H1 (cell line): ENCODE measurements at places on chromosomes 6 and 20.

DNA sequence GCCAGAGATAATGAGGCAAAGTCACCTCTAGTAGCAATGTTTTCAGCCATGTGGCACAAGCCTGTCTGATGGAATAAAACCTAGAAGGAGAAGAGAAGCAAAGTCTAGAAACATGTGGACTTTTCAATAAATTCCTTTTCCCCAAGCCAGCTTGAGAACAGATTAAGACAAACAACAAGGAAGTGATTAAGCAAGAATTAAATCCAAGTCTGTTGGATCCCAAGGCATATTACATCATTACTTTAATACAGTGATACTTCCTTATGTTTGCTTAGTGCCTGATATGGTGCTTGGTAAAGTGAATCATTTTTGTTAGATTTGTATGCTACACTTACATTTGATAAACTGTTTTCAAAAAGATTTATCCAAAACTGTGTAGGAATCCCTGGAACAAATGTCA lies 260.3 kb upstream of the FAM83B start:
- no peak for DNase-seq

GRCh38 chr6:5260111-5260620 lies 584 bp downstream of the LYRM4 start:
- no peak for DNase-seq

DNA sequence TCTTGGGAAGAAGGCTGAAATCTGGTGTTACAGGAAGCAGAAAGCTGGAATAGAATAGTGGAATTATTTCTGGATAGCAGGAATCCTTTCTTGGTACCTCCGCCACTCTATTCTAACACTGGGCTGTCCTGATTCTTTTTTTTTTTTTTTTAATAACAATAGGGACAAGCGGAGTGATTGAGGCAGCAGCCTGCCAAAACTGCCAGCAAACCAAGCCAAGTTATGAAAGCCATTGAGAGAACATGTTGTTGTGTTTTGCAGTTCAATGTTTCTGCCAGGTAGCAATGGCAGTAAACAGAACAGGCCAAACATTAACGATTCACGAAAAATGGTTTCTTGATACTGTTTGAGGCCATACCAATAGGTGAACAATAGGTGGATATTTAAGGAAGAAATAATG lies 47.1 kb downstream of the SLC26A8 start:
- DNase-seq = no peak

DNA sequence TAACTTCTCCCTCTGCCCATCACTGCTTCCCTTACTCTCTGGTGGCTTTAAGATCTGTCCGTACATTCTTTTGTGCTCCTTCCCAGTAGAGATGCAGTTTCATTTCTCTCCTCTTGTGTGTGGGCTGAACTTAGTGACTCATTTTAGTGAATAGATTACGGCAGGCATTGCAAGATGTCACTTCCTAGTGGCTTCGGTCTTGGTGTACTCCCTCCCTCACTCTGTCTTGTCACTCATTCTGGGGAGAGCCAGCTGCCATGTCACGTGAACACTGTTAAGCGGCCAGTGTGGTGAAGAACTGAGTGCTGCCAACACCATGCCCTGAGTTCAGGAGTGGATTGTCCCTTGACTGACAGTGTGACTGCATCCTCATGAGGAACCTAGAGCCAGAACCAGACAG lies 115.9 kb downstream of the OTOR start:
- DNase-seq = no peak

- no peak for DNase-seq
Measured at GRCh38 chr6:56187686-56188085, 59.7 kb downstream of the COL21A1 start.

- peak; percentile 90 for DNase-seq
Measured at GRCh38 chr6:32968867-32969684, 682 bp downstream of the BRD2 start.

DNA sequence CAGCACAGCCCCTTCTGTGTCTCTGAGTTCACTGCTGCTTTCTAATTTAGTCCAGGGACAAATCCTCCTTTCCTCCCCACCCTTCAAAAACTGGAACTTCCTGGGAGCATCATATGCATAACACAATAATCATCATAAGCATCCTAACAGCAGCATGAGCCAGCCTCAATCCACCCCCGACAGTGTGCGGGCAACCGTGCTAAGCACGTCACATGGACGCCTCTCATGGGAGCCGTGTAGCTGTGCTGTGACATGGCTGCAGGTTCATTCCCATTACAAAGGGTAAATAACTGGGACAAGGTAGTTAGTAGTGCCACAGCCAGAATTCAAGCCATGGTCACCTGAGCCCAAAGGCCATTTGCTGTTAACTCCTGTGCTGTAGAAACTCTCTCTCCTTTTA lies 24.5 kb upstream of the ULBP3 start:
- no peak for DNase-seq

GRCh38 chr6:2307799-2308198 lies 62.4 kb upstream of the GMDS start:
- no peak for DNase-seq

DNA sequence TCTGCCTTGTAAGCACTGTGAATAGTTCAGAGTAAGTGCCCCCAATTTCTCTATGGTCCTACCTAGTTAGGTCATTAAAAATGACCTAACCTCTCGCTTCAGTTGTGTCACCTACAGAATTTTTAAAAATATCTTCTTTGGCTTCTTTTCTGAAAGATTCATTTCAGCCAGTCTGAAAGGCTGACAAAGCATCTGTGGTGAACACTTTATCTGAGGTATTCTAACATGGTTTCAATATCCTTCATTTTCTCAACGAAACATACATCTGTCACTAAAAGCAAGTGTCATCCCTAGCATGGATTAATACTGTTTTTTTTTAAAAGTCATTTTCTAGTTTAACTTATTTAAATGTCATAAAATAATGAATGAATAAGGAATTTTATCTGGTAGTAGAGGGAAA lies 5.1 kb downstream of the DPM1 start:
- DNase-seq = no peak

GRCh38 chr20:59677586-59677985 lies 73.2 kb downstream of the PHACTR3 start:
- DNase-seq = no peak

- DNase-seq = no peak
Measured at GRCh38 chr6:81720427-81720826, 32.1 kb downstream of the TENT5A start.

GRCh38 chr20:54619181-54619580 lies 143.8 kb downstream of the DOK5 start:
- DNase-seq = no peak

DNA sequence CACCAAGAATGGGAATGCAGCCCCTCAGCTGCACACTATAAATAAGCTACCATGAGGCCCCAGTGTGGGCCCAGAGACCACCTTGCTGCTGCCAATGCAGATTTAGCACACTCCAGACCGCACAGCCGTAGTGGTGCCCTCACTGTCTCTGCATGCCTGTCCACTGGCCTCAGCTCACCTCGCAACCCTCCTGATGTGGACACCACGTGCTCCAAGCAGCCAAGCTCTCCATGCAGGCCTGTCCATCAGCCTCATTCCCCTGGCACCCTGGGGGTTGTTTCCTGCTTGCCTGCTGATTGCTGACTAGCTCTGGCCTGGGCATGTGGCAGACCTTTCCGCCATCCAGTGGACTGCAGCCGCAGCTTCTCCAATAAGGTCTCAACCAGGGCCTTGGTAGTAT lies 36.2 kb downstream of the ZBTB9 start:
- no peak for DNase-seq

GRCh38 chr6:76416821-76417605 lies 344.6 kb upstream of the IMPG1 start:
- DNase-seq = no peak

- DNase-seq = no peak
Measured at GRCh38 chr6:25564943-25565342, 87.1 kb upstream of the SCGN start.

- no peak for DNase-seq
Measured at GRCh38 chr6:106685833-106686232, 56.5 kb downstream of the QRSL1 start.

- DNase-seq = no peak
Measured at GRCh38 chr6:121430514-121431460, 4.7 kb upstream of the GJA1 start.

DNA sequence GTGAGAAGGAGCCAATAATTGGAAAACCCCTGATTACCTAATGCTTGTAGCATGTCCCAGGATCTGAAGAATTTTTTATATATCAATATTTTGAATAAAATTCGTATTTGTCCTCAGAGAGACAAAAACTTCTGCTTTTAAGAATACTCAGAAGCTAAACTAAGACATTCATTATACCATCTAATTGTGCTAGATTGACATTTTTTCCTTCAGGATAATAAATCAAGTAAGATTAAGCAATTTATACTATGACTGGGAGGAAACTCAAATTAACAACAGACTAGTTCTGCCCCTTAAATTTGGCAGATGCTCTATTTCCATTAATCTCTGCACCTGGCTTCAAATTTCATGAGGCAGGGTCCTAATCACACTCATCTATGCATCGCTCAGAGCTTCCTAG lies 291.4 kb downstream of the PLCB1 start:
- no peak for DNase-seq

DNA sequence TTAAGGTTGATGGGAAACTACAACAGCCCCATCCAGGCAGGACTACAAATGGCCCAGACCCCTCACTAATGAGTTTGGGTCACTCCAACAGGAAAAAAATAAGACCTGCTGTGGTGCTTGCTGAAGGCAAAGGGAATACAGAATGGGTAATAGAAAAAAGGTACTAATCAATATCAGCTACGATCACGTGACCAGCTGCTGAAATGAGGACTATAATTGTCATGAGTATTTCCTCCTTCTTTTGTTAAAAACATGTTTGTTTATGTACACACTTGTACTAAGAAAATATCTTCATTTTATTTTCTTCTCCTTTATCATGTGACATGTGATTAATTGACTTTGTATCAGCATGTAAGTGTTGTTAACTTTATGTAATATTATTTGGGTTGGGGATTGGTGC lies 199.9 kb downstream of the GJA1 start:
- DNase-seq = no peak

DNA sequence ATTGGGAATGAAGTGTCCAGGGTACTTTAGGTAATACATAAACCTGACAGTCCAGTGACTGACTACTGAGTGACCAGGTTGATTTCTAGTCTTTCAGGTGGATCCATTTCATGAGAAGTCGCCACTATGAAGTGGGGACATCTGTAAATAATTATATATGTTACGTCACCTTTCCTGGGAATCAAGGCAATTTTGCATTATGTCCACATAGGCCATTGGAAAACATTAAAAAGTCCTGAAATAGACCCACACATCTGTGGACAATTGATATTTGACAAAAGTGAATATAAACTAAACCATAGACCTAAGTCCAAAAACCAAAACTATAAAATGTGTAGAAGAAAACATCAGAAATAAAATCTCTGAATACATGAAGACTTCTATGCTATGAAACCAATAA lies 231.5 kb downstream of the C6orf118 start:
- DNase-seq = no peak

GRCh38 chr6:124400261-124400999 lies 561.8 kb upstream of the RNF217 start:
- no peak for DNase-seq

DNA sequence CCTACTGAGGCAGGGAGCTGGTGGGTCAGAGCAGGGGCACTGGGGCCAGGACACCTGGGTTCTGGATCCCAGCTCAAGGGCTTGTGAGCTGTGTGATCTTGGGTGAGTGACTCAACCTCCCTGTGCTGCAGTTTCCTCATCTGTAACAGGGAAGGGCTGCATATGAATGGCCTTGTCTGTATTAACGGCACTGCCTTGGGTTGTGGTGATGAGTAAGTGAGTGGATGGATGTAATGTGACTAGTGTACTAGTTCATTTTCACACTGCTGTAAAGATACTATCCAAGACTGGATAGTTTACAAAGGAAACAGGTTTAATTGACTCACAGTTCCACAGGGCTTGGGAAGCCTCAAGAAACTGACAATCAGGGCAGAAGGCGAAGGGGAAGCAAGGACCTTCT lies 233.5 kb downstream of the TAF4 start:
- no peak for DNase-seq

DNA sequence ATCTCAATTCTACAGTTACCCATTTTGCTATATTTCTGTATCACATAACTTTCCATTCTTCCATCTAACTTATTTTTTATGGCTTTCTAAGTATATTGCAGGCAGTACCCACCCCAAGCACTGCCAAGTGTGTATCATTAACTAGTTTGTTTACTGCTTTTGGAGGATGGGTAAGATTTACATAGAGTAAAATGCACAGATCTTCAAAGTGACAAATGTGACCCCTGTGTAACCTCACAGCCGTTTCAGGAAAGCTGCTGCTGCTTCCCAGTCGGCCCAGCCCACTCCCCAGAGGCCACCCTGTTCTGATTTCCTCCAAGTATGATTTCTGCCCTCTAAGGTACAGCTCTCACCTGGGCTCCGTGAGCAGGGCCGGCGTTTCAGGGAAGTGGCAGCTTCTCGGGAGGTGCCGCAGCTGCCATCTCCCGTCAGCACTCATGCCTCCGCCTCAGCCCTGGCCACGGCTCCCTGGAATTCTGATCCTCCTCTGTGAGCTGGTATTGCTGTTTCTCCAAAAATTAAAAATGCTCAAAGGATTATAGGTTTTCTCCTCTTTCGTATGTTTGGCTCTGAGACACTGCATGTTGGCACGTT lies 15.0 kb upstream of the MAP1LC3A start:
- DNase-seq = no peak

- no peak for DNase-seq
Measured at GRCh38 chr6:32627831-32628230, 9.4 kb upstream of the HLA-DQA1 start.

DNA sequence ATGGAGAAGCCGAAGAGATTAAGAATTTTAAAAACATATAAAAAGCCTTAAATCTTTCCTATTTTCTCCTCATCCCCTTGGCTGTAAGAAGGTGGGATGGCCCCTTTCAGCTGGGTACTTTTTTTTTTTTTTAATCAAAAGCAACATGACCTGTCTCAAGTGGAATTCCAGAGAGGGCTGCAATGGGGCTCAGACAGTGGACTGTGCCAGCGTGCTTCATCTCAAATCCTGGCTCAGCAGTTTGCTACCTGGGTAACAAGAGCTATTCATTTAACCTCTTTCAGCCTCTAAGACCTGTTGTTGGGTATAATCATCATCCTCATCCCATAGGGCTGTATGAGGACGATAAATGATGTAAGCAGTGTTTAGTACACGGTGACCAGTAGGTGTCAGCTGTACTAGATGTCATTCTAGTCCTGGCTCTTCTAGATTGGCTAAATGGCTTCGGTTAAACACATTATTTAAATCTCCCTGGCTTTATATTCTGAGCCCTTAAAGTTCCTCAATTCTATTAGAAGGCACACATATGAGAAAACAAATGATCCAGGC lies 6.9 kb upstream of the PPP1R3G start:
- DNase-seq = no peak
